ENCODE measurements at places on chromosomes 6 and 20.

- no peak for DNase-seq
Measured at GRCh38 chr20:62741701-62742491, 33.3 kb downstream of the NTSR1 start.

- no peak for DNase-seq
Measured at GRCh38 chr6:147782302-147782701, 273.8 kb downstream of the SAMD5 start.

GRCh38 chr6:62152796-62153195, 133.2 kb downstream of the KHDRBS2 start:
- DNase-seq, result no peak

GRCh38 chr20:20259533-20259932, 108.4 kb upstream of the INSM1 start:
- no peak for DNase-seq

DNA sequence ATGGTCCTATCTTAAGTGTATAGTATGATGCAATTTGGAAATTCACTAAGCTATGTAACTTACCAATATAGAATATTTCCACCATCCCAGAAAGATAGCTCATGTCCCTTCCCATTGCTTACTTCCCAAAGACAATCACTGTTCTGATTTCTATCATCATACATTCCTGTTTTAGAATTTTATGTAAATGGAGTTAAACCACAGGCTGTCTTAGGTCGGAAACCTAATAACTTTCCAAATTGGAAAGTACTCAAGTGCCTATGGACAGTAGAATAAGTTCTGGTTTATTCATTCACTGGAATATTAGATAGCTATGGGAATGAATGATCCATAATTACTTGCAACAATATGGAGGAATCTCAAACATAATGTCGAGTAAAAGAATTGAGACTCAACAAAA, 20.1 kb downstream of the ENPP3 start:
- no peak for DNase-seq

DNA sequence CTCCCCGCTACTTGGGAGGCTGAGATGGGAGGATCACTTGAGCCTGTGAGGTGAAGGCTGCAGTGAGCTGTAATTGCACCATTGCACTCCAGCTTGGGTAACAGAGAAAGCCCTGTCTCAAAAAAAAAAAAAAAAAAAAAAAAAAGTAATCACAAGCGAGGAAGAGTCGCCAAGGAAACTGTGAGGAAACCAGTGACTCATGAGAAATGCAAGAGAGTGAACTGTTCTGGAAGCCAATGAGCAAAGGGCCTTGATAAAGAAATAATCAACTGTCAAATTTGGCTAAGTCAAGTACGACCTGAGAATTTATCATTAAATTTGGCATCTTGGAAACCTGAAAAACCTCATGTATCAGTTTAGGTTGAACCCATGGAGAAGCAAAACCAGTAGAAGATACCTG, 16.1 kb upstream of the LAMP5 start:
- no peak for DNase-seq

DNA sequence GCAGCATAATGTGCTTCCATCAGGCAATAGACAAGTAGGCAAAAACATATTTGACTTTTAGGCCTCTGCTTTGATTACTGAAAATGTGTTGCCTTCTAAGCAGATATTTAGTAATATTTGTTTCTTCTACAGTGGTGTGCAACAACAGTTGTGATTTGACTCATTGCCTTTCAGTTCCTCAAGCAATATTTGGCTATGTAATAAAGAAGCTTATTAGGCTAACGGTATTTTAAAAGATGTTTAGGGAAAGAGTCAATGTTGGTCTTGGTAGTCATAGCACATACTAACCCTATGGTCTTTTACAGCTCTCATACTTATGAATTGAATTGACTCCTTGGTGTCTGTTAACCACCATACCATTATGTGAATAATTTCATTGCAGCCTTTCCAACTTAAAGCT, 124.1 kb downstream of the GRIK2 start:
- no peak for DNase-seq

DNA sequence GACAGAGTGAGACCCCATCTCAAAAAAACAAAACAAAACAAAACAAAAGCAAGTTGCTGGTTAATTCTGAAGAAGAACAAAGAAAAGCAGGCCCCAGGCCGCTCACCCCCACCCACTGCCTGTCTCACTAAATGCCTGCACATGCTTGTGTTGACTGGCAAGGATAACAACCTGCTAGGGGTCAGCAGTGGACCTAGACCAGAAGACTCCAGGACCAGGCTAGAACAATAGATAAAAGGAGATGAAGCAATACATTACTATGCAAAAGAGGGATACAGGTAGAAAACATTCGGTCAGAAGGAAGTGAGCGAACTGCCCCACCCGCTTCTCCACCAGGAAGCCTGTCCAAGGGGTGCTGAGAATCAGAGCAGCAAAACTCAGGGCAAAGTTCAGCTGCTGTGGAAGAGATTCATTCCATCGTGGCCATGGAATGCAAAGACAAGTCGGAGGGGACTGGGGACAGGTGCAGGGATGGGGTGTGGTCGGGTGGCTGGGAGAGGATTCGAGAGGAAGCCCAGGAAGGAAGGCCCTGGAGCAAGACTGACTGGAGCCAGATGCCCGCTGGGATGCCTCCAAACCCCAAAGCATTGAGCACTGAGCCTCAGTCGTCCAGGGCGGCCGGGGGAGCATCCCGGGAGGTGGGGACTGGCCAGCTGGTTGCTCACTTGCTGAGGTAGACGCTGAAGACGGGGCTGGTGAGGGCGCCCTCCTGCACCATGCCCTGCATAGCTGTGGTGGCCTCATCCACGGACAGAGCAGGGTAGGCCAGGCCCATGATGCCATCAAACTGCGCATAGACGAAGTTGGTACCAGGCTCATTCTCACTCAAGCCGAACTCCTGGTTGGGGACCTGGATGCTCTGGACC, 5.3 kb downstream of the PGC start:
- DNase-seq, result no peak

- no peak for DNase-seq
Measured at GRCh38 chr6:30914854-30915590, 984 bp downstream of the VARS2 start.

Measured in GM20000 (cell line).